ENCODE measurements at places on chromosomes 13 and 19. TPM values are rescaled to one million over a fixed set of nuclear protein-coding genes. Genes with fewer than 3 reads are reported as not detected.
A peak's percentile ranks its signal among the peaks of the same experiment; 100 is the strongest.

GRCh38 chr19:28972058-28972852 is 240.7 kb downstream of the UQCRFS1 start:
- no peak for DNase-seq

DNA sequence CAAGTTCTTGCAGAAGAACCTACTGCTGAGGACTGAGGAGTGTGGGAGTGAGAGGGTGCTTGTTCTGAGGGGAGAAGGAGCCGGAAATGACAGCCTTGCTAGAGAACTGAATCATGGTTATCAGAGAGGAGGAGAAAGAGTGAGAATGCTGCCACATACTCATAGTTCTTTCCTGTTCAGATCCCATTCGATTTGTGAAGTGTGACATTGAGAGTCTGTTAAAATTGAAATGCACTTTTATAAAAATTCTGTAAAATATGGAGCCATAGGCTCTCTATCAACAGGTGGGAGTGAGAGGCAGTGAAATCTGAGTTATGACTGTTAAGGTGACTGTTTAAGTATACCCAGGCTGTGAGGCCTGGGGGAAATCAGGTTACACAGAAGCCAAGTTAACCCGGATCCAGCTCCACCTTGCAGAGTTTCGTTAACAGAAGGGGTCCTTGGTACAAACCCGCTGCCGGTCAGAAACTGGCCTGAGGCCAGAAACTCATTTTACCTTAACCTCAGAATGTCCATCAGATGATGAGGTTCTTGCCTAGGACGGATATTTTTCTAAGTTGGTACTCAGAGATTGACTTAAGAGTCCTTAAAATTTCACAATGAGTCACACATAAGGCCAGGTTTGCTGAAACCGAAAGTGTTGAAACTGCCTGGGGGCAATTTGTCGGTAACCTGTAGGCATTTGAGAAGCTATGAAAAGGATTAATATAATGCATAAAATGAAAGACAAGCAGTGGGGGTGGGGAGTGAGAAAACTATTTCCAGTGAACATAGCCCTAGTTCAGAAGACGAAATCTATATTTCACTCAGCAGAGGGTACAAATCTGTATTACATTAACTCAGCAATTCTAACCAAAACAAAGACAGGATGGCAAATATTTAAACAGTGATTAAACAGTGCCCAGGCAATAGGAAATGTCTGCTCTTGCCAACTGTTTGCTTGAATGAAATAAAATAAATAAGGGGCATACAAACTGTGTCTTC is 350.5 kb downstream of the KCNRG start:
- DNase-seq, result peak; percentile 69

GRCh38 chr13:32525766-32526165 is 12.8 kb downstream of the N4BP2L2 start:
- DNase-seq, result no peak

DNA sequence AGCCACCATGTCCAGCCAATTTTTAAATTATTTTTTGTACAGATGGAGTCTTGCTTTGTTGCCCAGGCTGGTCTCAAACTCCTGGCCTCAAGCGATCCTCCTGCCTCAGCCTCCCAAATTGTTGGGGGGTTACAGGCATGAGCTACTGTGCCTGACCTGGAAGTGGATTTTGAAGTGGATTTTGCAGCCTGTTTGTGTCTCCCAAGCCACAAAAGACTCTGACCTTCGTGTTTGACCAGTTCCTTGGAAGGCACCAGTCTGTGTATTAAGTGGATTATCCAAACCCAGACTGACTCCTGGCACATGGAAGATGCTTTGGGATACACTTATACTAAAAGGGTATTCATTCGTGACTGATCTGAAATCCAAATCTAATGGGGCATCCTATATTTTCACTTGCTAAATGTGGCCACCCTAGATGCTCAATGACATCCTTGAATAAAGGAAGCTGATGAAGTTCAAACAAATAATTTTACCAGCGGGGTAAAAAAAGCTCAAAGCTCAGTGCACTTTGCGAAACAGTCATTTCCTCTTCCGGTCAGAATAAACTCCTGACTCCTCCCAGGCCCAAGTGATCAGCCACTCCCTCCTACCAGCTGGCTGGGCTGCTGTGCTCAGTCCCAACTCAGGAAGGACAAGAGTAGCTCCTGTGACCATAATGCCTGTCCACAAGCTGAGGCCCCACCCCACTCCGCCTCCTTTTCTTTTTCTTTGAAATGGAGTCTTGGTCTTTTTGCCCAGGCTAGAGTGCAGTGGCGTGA is 32.6 kb upstream of the GATAD2A start:
- DNase-seq, result peak; percentile 87

GRCh38 chr19:48807590-48808308 is 3.1 kb downstream of the BCAT2 start:
- DNase-seq, result no peak

DNA sequence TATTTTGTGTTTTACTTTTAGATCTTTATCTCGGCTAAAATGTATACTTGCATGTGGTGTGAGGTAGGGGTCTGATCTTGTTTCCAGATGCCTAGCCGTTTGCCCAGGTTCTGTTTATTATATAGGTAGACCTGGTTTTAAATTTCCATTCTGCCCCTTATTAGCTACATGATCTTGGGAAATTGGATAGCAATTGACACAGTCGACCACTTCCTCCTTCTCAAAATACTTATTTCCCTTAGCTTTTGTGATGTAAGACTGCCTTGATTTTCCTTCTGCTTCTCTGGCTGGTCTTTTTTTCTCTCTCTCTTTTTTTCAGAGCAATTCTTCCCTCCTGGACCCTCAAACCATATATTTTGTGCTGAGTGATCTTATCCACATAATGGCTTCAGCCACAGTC is 3.0 kb upstream of the PGLYRP1 start:
- no peak for DNase-seq

- no peak for DNase-seq
Observed at GRCh38 chr13:23160638-23161480, 19.9 kb upstream of the SGCG start.

DNA sequence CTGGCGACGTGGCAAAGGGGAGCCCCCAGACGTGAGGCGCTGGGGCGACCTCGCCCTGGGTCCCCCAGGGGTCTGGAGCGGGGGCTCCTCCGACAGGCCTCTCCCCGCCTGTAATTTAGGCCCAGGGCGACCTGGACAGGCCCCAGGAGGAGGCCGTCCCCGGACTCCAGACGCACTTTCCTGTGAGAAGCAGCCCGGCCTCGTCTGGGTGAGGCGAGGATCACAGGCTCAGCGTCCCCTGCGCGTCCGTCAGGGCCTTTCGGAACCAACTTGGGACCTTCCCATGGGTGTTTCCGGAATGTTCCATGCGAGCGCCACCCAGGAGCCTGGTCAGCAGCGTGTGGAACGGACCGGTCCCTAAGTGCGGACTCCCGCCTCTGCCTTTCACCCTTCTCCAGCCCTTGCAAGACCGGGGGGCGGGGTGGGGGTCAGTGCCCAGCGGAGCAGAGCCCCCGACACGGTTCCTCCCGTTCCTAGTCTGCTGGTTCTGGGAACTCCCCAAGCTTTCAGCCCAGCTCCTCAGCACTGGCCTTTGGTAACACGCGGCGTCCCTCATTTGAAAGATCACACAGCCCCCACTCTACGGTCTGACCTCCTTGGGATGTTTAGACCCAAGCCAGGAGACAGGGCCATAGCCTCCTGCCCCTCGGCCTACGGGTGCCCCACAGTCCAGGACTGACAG is 1.1 kb upstream of the GRTP1 start:
- DNase-seq, result no peak

DNA sequence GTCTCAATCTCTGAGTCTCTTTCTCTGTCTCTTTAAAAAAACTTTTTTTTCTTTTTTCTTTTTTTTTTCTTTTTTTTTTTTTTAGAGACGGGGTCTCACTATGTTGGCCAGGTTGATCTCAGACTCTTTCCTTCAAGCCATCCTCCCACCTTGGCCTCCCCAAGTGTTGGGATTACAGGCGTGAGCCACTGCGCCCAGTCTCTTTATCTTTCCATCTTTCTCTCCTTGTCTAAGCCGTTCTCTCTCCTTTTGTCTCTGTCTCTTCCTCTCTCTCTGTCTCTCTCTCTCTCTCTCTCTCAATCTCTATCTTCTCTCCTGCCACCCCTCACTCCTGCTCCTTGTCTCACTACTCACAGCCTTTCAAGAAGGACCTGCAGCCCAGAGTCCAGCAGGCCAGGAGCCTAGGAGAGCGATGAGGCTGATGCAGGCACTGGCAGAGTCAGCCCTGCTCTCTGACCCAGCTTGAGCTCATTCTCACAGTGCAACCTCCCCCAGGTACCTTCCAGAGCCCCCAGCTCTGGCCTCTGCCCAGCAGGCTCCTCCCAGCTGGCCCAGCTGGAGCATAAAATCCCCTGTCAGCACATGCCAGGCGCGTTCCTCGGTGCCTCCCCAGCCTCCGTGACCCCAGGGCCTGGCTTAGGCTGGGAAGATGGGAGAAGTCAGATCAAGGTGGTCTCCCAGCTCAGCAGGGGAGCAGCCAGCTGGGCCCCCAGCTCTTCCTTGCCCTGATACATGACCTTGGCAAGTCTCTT is at the start of gene NPHS1:
NPHS1 (minus strand) TSS at position 476 of the 752 bp plus-strand sequence. CDS start 667 bp downstream, outside the sequence.
- DNase-seq, result no peak

- DNase-seq, result peak; percentile 95
Observed at GRCh38 chr19:7871437-7872305, 2.5 kb downstream of the PRR36 start.

- no peak for DNase-seq
Observed at GRCh38 chr13:23632741-23633140, 62.5 kb downstream of the TNFRSF19 start.

- no peak for DNase-seq
Observed at GRCh38 chr13:90455823-90456222, 891.7 kb upstream of the MIR17HG start.

DNA sequence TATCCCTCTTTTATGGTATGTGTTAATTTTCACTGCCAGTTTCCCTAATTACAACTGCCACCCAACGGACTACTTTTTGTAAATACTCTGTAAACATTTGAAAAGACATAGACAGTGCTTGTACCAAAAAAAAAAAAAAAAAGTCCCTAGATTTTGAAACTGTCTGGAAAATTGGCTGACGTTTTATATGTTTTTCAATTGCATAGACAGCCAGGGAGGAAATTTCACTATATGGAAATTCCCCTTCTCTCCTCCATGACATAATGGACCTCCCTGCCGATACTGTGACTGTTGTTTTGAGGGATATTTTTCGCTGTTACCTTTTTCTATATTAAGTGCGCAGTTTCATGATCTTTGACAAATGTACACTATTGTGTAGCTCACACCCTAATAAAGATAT is 43.4 kb downstream of the C13orf42 start:
- DNase-seq, result no peak

- DNase-seq, result no peak
Observed at GRCh38 chr13:106385654-106386053, 149.8 kb downstream of the EFNB2 start.

DNA sequence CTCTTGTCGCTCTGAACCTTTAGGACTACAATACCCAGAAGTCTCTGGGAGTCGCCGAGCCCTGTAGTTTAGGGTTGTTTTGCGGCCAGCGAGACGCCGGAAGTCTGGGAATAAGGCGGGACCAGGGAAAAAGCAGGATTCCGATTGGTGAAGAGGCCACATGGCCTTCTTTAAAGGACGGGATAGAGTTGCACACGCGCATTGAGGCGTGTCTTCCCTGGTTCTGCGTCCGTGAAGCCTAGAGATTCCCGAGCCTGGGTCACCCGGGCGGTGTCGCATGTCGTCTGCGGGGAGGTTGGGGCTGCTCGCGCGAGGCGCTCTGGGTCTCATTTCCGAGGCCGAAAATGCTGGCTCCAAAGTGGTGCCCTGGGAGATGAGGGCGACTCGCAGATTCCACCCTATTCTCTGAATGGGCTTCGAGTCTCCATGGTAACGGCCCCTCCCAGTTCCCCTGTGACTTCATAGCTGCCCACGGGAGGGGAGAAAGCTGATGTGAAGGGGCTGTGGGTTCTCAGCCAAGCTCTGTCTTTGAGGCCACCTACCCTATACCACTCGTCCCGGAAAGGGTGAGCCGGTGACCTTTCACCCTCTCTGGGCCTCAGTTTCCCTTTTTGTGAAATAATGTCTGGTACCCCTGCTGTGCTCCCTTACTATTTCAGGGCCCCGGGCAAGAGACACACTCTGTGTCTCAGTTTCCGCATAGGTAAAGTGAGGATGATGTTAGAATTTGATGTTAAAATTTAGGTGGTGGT is 614 bp upstream of the ZSCAN5A start:
- peak; percentile 87 for DNase-seq

- DNase-seq, result peak; percentile 88
Observed at GRCh38 chr19:8592231-8593009, 15.2 kb upstream of the MYO1F start.

GRCh38 chr13:38366954-38367645 is 17.4 kb downstream of the UFM1 start:
- no peak for DNase-seq

The F2RL3 gene
- polyA plus RNA-seq, result 1.2 TPM

The PRR22 gene
- 2.0 TPM for polyA plus RNA-seq

The PROZ gene
- 0.19 TPM for polyA plus RNA-seq

The MBD3L2 gene
- not detected for polyA plus RNA-seq

The HCN2 gene
- 0.21 TPM for polyA plus RNA-seq

The SYT3 gene
- 0.26 TPM for polyA plus RNA-seq

The PGLYRP1 gene
- polyA plus RNA-seq, result 1.7 TPM

All from left lung (tissue), 14 donors.